Activated CD8-positive, alpha-beta T cell treated with anti-CD3 and anti-CD28 coated beads for 36 hours (primary cell): ENCODE measurements at places on chromosomes 12 and 14. TPM values are rescaled to one million over a fixed set of nuclear protein-coding genes. Genes with fewer than 3 reads are reported as not detected.

- DNase-seq: no peak
Measured at GRCh38 chr14:76940021-76940760, 88.3 kb downstream of the IRF2BPL start.

GRCh38 chr12:19018302-19018970, 111.1 kb upstream of the PLEKHA5 start:
- no peak for DNase-seq

DNA sequence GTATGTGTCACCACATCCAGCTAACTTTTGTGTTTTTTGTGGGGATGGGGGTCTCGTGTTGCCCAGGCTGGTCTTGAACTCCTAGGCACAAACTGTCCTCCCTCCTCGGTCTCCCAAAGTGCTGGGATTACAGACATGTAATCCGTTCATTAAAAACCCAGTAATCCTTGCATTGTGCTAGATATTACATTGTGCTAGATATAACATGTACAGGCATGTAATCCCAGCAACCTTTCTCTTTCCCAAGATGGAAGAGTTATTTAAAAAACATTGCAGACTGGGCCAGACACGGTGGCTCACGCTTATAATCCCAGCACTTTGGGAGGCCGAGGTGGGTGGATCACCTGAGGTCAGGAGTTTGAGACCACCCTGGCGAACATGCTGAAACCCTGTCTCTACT, 19.7 kb downstream of the ELK3 start:
- no peak for DNase-seq

KRT85 gene
- total RNA-seq: not detected

CGRRF1 gene
- 9.6 TPM for total RNA-seq

CCDC175 gene
- not detected for total RNA-seq
